Jurkat, Clone E6-1 (cell line): ENCODE measurements at places on chromosomes 7 and 10.

DNA sequence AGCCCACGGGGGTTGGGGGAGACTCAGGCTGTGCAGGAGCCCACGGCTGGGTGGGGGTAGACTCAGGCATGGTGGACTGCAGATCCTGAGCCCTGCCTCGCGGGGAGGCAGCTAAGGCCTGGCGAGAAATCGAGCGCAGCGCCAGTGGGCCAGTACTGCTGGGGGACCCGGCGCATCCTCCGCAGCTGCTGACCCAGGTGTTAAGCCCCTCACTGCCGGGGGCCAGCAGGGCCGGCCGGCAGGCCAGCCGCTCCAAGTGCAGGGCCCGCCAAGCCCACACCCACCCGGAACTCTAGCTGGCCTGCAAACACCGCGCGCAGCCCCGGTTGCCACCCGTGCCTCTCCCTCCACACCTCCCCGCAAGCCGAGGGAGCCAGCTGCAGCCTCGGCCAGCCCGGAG is 33.4 kb downstream of the SP4 start:
- DNase-seq: no peak

DNA sequence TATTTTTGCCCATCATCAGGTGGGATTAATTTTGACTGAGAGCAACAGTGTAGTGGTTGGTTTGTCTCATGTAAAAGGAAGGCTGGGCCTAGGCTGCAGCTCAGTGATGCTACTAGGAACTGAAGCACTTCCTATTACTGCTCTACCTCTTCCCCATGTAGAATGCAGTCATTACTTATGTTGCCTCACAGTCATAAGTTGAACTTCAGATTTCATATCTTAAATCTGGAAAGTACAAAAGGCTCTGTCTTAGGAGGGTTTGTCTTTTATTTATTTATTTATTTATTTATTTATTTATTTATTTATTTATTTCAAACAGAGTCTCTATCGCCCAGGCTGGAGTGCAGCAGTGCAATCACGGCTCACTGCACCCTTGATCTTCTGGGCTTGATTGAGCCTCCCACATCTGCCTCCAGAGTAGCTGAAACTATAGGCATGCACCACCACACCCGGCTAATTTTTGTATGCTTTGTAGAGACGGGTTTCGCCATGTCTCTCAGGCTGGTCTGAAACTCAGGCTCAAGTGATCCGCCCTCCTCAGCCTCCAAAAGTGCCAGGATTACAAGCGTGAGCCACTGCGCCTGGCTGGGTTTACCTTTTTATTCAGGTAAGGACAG is 721.7 kb upstream of the GALNT17 start:
- no peak for DNase-seq

DNA sequence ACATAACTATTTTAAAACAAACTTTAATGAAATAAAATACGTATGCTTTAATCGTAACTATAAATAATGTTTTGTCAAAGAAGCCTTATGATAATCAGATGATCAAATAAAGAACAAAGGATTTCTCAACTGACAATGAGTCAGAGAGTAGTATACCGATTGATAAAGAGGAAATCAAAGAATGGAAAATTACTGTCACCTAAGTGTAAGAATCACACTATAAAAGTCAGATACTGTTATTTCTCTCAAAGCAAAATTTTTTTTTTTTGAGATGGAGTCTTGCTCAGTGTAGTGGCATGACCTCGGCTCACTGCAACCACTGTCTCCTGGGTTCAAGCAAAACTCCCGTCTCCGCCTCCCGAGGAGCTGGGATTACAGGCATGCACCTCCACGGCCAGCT is 18.8 kb downstream of the DNAJC2 start:
- DNase-seq: no peak

GRCh38 chr7:115516341-115516740 is 514.2 kb downstream of the TFEC start:
- no peak for DNase-seq

GRCh38 chr10:86310702-86311101 is 55.9 kb downstream of the GRID1 start:
- DNase-seq: no peak

GRCh38 chr7:36944838-36945237 is 220.5 kb upstream of the AOAH start:
- no peak for DNase-seq

- DNase-seq: no peak
Measured at GRCh38 chr7:117230276-117231046, 92.4 kb downstream of the WNT2 start.

DNA sequence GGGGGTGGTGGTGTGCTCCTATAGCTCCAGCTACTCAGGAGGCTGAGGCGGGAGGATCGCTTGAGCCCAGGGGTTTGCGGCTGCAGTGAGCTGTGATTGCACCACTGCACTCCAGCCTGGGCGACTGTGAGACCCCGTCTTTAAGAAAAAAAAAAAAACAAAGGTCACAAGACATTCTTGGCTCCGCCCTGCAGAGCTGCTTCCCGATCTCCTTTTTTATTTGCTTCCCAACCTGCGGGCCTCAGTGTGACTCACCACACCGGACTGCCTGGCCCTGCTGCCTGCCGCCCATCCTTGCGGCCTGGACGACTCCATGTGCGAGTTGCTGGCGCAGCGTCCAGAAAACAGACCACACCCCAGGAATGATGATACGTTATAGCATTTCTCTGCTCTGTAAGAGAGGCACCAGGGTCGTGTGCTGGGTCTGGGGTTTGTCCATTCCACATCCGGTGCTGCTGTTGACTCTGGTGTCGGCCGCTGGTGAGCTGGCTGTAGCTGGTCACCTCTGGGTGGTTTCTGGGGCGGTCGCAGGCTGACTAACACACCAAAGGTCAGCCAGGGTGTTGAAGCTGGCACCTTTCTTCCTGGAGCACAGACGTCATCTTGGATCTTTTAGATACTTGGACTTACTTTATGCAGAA is 123.6 kb downstream of the TCF7L2 start:
- DNase-seq: no peak

DNA sequence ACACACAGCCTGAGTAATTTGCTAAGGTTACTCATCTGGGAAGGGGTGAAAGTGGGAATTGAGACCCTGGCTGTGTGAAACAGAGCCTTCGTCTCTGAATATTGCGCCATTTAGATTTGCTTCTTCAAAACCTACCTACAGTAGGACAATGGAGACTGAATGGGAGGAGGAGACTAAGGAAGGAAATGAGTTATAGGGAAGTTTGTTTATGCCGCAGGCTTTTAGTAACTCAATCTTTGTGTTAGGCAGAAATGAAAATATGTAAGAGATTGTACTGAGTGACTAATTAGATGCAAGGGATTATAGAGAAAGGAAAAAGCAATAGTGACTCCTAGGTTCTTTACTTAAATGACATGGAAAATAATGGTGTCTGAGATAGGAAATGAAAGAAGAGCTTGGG is 80.2 kb downstream of the KCND2 start:
- DNase-seq: no peak

GRCh38 chr7:112416127-112416526 is 34.1 kb upstream of the IFRD1 start:
- DNase-seq: peak; percentile 68

DNA sequence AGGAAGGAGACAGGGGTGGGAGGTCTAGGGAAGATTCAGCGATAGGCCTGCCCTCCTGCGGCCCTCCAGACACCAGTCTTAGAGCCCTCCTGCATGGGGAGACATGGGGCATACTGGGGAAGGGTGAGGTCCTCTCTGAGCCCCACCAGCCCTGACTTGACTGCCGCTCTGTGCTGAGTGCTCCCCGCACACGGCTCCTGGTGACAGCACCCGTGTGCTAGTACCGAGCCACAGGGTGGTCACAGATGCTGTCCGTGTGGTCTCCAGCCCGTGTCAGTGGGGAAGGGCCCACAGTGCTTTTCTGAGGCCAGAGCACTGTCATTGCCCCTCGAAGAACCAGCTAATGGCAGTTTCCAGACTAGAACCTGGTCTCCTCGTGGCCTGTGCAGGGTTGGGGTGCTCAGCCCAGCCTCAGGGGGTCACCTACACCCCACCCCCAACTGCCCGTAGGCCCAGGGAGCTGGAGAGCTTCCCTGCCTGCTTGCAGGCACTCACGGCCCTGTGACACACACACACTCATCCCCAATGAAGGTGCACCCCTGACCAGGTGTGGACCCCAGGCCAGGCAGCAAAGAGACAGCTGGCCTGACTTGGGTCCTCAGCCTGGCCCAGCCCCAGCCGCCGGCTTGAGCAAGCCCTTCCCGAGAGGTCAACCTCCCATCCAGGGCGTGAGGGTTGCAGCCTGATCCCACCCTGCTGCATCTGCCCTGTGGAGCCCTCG is 86.0 kb upstream of the RET start:
- DNase-seq: no peak

DNA sequence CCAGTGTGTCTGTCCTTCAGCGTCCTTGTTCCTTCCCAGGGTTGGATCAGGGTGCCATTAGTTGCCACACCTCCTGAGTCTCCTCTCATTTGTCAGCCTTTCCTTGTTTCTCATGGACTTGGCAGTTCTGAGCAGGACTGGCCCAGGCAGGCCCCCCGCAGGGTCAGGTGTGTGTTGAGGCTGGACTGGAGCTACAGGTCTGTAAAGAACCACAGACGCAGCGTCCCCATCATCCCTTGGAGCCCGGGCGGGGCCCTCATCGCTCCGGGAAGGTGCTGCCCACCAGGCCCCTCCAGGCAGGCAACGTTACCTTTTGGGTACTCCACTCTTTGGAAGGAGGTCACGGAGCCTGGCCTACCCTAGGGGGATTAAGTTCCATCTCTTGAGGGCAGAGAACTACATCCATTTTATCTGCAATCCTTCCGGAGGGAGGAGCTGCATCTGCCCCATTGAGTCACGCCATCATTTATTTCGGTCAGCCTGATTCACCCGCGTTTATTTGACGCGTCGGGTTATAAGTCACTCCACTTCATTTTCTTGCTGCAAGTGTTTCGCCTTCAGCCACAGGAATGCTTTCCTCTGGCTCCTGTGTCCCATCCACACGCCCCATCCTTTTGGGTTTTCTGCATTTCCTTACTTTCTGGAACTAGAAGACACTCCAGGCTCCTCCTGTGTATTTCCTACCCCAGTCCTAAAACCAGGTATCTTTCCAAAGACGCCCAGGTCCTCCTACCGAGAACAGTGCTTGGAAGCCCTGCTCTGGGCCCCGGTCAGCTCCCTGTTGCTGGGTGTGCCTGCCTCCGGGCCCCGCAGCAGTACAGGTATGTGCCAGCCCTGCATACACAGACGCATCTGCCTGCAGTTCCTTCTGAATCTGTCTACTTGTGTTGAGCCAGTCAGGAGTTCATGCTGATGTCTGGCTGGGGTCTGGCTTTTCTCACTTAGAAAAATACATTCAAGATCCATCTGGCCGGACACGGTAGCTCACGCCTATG is 141.9 kb downstream of the MAD1L1 start:
- no peak for DNase-seq

GRCh38 chr7:7920481-7920880 is 48.1 kb upstream of the GLCCI1 start:
- DNase-seq: no peak

- DNase-seq: no peak
Measured at GRCh38 chr7:132256721-132257212, 319.5 kb downstream of the PLXNA4 start.

GRCh38 chr10:75553550-75553949 is 122.1 kb downstream of the LRMDA start:
- DNase-seq: peak; percentile 8

DNA sequence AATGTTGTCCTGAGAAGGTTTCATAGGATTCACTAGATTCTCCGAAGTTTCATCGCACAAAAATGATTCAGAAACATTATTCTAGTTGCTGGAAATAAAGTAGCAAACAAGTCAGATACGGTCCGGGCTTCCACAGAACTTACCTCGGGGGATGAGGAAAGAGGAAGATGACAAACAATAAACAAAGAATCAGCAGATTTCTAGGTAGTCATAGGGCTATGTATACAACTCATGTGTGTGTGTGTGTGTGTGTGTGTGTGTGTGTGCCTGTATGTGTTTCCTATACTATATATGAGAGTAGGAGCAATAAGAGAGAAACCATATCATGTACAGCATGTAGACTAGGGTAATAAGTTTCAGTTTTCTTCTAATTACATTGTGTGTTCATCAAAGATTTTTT is 16.5 kb downstream of the TMEM236 start:
- no peak for DNase-seq

GRCh38 chr10:5413012-5413938 is 918 bp downstream of the NET1 start:
- DNase-seq: no peak

DNA sequence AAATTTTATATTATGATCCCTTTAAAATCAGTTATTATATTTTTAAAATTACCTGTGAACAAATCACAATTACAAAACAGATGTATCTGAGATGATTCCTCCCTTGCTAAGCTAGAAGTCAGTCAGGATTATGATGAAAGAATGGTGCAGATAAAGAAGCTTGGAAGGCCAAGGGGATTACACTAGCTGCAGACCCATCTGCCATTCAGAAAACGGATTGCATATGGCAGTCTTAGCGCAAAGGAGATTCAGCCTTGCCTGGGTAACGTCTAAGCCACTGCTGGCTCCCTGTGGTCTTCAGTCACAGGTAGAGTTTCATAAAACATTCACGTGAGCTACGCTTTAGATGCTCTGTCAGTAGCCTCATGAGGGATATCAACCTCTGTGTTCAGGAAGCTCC is 222.2 kb downstream of the POU6F2 start:
- DNase-seq: no peak

GRCh38 chr7:151801291-151801690 is 75.6 kb downstream of the PRKAG2 start:
- no peak for DNase-seq

- DNase-seq: no peak
Measured at GRCh38 chr10:89458784-89459183, 44.4 kb downstream of the IFIT5 start.

DNA sequence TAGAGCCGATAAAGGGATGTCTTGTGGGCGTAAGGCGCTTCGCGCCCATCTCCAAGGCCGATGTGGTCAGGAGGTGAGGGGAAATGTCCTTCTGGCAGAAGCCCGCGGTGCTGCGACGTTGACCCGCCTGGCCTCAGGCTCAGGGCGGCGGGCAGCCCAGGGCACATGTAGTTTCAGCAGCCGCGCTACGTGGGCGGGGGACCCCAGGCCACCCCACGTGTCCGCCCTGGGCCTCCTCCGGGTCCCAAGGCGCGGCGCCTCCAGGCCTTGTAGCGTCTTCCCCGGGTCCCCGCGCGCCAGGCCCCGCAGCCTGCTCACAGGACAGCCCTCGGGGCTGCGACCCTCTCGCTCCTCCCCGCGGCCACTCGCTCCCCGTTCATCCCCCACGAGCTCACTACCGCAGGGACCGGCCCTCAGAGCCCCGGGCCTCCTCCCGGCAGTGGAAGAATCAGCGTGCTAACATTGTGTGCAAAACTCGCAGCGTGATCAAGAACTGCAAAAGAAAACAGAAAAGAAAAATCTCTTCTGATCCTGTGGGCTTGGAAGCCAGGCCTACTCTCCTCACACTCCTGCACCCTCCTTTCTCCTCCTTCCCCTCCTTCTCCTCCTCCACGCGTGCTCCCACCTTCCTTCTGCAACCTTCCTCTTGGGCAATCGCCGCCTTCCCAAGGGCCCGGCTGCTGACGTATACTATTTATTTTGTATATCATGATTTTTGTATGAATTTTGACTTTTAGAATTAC is 4.4 kb upstream of the TBX20 start:
- no peak for DNase-seq

- DNase-seq: no peak
Measured at GRCh38 chr7:47937711-47938573, 10.3 kb downstream of the PKD1L1 start.
